Smooth muscle cell of the brain vasculature (primary cell): ENCODE measurements at places on chromosomes 12 and 14.
A peak's percentile ranks its signal among the peaks of the same experiment; 100 is the strongest.

GRCh38 chr12:12185414-12185813 is 81.4 kb downstream of the LRP6 start:
- DNase-seq: no peak

GRCh38 chr14:90613453-90613852 is 202.8 kb downstream of the TTC7B start:
- DNase-seq: no peak

DNA sequence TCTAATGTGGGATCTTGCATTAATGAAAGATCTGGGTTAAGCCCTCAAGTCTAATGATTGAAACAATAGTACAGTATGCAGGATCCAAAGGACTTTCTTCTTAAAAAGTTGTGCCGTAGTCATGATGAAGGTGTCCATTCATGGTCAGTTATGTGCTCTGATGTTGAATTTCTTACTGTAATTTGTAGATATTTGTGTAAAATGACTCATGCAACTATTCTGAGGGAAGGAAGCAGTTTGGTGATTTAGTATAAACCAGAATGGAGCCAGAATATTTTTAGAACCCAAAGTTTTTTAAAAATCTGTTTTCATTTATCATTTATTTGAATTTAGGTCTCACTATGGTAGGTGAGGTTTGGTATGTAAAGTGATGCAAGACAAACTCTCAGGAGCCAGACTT is 151.2 kb downstream of the AKAP6 start:
- DNase-seq: no peak

DNA sequence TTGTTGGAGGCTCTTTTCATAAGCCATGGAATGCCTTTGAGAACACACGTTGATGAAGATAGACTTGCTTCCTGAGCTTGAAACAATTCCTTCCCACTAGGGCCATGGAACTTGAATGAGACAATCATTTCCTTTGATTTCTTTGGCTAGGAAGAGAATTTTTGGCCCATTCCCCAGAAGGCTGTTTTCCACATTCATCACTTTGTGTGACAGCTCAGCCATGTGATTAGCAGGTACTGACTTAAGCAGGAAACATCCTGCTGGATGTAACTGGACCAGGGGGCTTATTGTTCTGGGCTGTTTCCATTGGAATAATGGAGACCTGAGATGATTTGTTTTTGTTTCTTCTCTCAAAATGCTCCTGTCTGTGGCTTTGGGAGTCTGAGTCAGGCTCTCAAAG is 469.8 kb upstream of the SEL1L start:
- DNase-seq: no peak

GRCh38 chr12:131687346-131688125 is 23.4 kb upstream of the SFSWAP start:
- DNase-seq: no peak

DNA sequence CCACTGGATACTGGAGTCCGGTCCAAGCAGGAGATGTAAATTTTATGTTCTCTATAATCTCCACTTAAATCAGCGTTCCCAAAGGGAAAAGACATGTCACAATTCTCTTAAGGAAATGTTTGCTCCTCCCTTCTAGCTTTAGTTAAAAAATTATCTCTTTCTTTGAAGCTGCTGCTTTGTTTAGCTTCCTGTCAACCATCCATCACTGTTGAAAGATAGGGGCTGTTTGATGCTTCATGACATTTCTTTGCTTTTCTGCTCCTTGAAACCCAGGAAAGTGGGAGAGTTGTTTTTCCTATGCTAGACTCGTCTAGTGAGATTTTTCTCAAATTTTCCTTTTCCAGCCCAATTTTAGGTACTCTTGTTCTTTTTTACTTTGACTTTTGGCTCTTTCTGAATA is 31.9 kb downstream of the MBIP start:
- DNase-seq: no peak

GRCh38 chr14:64232095-64232838 is 61.9 kb downstream of the ESR2 start:
- DNase-seq: peak; percentile 93

- DNase-seq: no peak
Measured at GRCh38 chr14:67538501-67538900, 5.4 kb downstream of the PLEKHH1 start.

- DNase-seq: no peak
Measured at GRCh38 chr14:102900631-102901571, 21.6 kb upstream of the AMN start.

DNA sequence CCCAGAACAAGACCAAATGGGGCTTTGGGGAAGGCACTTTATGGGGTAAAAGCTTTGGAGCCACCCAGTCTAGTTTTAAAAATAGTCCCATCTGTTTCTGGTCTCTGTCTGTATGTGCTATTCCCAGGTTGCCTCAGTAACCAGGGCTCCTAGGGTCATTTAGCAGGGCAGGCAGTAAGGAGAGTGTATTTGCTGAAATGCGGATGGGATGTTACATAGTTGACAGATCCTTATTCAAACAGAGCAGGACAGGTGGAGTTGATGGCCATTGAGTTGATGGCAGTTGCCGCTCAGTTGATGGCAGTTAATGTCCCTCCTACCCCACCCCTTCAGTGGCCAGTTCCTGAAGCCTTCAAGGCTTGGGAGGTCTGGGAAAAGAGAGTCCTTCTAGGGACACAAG is 4.6 kb downstream of the ZC3H10 start:
- DNase-seq: no peak

- no peak for DNase-seq
Measured at GRCh38 chr12:114275932-114276785, 129.8 kb downstream of the TBX5 start.

DNA sequence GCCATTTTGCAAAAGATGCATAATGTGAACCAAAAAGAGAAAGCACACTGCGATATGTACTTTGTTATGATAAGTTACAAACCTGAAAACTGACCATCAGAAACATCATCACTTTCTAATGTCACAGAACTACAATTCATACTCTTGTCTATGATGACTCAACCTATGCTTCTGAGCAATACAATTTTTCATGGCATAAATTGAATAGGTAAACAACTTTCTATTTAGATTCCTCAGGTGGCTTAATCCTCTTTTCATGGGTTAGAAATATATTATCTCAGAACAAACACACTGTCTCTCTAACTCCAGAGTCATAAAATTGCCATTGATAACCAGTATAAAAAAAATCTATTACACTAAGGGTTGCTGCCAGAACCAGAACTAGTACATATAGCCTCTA is 1715.0 kb upstream of the FLRT2 start:
- no peak for DNase-seq

- no peak for DNase-seq
Measured at GRCh38 chr12:49954863-49955830, 4.6 kb downstream of the AQP2 start.

DNA sequence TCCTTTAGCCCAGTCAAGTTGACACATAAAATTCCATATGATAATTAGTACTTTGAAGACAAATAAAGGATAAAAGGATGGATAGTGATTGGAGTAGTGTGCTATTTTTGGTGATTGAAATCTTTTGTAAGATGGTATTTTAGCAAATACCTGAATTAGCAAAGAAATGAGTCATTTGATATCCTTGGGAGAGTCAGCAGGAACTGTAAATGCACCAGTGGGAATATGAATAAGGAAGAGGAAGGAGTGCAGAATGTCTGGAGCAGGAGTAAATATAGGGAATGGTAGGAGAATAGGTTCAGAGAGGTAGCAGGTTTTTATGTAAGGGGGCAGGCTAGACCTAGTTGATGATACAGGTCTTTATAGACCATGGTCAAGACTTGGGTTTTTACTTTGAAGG is 75.0 kb downstream of the TRMT5 start:
- no peak for DNase-seq

- no peak for DNase-seq
Measured at GRCh38 chr14:33904609-33905008, 46.3 kb downstream of the EGLN3 start.

GRCh38 chr12:130427381-130427887 is 89.7 kb downstream of the PIWIL1 start:
- no peak for DNase-seq

DNA sequence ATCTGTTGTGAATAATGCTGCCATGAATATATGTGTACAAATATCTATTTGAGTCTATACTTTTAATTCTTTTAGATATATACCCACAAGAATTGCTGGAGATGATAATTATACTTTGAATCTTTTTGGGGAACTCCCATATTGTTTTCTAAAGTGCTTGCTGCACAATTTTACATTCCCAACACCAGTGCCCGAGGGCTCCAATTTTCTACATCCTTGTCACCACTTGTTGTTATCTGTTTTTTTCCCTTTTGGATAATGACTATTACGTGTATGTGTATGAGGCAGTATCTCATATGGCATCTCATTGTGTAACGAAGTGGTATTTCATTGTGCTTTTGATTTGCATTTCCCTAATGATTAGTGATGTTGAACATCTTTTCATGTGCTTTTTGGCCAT is 127.1 kb downstream of the SUDS3 start:
- no peak for DNase-seq

- no peak for DNase-seq
Measured at GRCh38 chr12:90327793-90328743, 619.4 kb upstream of the ATP2B1 start.

- no peak for DNase-seq
Measured at GRCh38 chr14:95713596-95714371, at the start of gene TCL1A. TSS of gene TCL1A (minus strand) at chr14:95714125. CDS start at chr14:95714066, 59 bp downstream.

DNA sequence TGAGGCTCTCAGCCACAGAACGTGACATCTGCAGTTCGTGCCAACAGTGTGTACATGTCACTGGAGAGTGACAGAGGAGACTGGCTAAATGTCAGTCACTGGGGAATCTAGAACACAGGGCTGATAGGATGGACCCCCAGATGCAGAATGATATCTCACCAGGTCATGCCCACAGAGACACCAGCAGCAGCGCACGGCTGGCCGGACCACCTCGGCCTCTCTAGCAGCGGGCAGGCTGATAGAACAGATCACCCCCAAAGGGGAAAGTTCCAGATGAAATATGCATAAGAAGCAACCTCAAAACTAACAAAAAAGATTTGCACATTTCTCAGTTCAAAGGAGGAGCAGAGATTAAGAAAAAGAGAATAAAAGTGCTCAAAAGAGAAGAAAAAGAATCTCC is 266.5 kb downstream of the SEC23A start:
- DNase-seq: no peak

DNA sequence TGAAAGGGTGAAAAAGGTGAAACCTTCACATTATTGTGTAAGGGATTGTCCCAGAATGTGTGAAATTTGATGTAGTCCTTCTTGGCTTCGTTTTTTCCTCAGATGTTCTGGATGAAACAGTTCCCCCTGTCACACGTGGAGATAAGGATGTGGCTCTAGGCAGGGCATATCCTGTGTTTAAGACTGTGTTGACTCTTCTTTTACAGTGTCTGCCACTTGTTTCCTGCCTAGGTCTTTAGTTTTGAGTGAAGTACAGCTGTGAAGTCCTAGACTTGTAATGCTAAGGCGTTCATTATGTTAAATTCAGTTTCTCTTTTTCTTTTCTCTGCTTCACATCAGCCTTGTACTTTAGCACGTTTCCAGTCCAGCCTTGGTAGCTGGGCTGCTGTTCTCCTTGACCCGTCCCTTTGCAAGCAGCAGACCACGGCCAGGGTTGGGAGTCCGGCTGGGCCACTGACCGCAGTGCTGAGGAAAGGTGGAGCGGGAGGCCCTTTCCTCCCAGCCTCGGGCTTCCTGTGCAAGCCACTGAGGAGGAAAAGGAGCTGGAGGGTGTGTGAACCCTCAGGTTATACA is 59.1 kb downstream of the RASSF3 start:
- DNase-seq: no peak

GRCh38 chr14:99862136-99862535 is 68.9 kb downstream of the EML1 start:
- DNase-seq: no peak

DNA sequence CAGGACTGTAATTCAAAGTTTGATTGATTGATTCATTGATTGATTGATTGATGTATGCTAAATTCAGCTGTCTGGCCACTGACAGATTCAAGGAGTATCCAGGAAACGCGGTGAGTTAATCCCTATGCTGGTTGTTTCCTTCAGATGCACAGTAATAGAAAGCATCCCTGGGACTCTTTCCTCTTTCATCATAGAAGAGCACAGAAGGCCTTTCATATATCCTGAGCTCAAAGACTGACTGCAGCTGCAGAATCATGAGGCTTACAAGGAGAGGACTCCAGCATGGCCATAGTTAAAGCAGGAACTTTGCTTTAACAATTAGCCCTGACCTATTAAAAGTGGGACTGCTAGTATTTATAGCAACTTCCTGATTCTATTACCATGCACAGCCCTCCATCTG is 187.7 kb upstream of the TMTC1 start:
- DNase-seq: no peak

GRCh38 chr14:102826161-102826560 is 48.9 kb downstream of the TRAF3 start:
- no peak for DNase-seq

DNA sequence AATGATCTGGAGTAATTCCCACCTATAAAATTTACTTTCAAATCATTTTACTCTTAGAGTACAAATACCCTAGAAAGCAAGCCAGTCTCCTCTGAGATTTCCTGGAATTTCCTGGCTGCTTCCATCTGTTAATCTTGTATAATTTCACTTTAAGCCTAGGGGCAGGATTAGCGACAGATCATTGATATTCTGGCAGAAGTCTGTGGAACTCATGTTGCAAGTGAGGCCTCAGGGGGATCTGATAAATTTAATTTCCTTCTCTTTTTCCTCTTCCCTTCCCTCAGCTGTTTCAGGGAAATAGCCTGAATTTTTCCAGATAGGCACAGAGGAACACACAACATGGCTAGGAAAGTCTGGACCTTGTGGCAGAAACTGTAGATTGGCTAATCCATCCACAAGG is 5.9 kb upstream of the KRT6A start:
- no peak for DNase-seq

DNA sequence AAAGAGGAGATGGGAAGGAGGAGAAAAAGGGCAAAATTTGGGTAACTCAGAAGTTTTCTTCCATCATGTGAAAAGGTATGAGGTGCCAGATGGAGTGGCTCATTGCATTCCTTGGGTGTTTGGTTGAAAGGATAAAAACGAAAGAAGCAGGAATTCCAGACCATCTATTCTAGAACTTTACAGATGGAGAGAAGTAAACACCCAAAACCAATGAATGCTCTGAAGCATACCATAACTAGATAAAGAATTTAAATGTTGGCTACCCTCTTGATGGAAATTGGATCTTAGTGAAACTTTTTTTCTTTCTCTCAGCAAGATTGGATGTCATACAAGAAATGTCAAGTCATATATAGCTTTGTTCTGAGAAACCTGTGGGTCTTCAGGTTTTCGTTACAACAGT is 175.6 kb upstream of the FAR2 start:
- no peak for DNase-seq

- DNase-seq: no peak
Measured at GRCh38 chr14:103476631-103477030, 46.0 kb downstream of the CKB start.
